Right forelimb (tissue), 1 donor: ENCODE measurements at places on chromosomes 1 and 21.
A peak's percentile ranks its signal among the peaks of the same experiment; 100 is the strongest.

GRCh38 chr1:46991083-46991923, 32.2 kb upstream of the CYP4X1 start:
- no peak for DNase-seq

- DNase-seq: no peak
These were observed 59.2 kb downstream of the VCAM1 start for GRCh38 chr1:100778748-100779147.

DNA sequence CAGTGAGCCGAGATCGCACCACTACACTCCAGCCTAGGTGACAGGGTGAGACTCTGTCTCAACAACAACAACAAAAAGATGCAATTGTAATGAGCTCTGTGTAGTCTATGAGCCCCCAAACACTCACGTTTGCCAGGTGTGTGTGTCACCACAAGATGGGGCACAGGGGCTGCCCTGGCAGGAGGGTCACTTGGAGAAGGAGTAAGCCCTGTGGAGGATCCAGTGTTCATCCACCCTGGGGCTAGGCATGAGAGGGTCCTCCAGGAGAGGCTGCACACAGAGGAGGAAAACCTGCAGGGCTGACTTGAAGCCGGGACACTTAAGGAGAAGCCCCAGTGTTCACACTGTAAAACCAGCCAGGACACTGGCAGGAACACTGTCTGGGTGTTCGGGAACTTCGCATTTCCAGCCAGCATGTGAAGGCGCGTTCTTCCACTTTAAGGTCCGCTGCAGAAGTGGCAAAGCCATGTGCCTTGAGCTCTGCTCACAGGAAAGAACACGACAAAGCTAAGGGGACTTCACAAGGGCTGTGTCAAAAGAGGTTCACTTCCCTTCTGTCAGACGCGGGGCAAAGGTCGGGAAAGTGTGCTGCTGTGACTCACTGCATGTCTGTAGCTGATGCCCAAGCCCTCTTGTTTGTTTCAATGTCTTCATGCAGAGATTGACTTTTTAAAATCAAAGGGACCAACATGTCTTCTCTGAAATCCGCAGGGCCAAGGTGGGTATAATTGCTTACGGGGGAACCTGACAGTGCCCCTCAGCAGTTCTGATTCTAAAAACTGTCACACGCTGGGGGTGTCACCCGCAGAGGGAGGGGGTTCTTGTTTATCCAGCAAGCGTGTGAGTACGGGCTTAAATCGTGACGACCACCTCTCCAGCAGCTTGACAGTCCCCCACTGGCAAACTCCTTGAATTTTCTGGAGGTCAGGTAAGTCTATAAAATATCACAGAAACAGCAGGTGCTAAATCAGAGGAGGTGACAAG, 102.8 kb downstream of the RIPK4 start:
- DNase-seq: peak; percentile 24

GRCh38 chr1:166701603-166702100, 137.6 kb upstream of the POGK start:
- no peak for DNase-seq

DNA sequence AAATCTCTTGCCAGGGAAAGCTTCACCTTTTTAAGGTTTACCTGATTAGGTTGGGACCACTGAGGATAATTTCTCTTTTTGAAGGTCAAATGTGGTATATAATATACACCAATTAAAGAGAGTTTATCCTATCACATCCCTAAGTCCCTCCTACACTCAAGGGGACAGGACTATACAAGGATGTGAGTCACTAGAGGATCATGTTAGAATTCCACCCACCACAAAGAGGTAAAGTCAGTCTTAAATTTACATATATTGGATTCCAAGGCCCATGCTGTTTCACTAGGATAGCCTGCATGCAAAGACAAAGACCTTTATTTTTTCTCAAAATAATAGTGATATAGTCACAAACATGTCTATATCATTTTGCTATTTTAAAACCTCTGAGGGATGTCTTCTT, 164.4 kb downstream of the GIPC2 start:
- no peak for DNase-seq

GRCh38 chr1:100184536-100184935, 6.5 kb upstream of the LRRC39 start:
- DNase-seq: no peak

DNA sequence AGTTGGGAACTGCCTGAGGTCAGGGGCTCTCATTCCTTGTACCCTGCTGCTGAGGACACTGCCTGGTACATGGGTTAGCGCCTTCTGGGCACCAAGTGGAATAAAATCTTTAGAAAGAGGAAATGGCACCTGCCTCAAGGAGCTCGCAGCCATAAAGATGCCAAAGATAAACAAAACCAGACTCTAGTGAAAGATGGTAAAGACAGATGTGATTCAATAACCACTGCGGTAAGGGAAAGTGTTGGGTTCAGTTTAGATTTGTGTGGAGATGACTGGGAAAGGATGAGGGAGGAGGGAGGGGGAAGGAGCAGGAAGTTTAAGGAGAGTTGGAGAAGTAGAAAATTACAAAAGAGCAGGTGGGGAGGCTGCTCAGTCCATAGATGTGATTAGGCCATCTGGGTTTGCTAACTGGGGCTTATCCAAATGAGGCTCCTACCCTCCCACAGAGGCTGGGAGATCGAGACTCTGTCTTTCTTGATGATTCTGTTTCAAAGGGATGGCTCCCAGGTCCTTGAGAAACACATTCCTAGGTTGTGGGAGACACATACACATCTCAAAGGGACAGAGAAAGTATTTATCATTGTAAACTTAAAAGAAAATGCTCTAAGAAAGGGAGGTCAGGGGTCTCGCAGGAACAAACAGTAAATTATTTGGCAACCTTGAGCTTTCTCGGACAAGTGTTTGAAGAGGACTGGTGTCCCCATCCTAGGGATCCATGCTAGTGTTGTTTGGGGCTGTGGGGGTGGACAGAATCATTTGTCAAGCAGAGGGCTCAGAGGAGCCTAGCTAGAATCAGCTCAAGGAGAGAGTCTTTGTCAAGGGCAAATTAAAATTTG, 65.7 kb upstream of the MORC3 start:
- DNase-seq: no peak

GRCh38 chr1:223118418-223118817, 24.6 kb downstream of the TLR5 start:
- no peak for DNase-seq

- peak; percentile 85 for DNase-seq
These were observed 16.5 kb upstream of the AGTRAP start for GRCh38 chr1:11719313-11720032.

GRCh38 chr1:153623101-153623500, 4.2 kb downstream of the S100A13 start:
- no peak for DNase-seq

DNA sequence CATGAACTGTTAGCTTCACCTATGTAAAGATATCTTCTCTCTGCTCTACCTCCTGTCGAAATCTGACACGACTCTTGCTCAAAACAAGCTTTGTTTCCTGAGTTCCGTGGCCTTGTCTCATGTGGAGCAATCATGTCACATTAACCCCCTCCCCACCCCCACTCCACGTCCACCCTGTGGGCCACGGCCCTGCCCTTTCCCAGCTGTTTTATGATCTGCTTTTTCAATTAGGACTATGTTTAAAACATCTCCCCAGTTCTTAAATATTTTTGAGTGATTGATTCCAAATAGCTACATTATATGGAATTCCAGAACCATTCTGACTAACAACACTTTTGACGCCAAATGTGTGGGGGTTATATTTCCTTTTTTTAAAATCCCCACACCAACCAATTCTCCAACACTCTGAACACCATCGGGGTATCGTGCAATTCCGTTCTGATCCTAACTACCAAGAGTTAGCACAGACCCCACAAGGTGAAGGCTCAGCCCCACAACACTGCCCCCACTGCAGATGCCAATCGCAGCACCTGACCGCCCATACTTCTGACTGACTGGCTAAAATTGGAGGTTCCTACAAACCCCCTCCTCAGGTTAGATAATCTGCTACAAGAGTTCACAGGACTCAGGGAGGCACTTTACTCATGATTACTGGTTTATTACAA, 12.7 kb upstream of the S100A8 start:
- DNase-seq: no peak

- no peak for DNase-seq
These were observed 373.8 kb downstream of the HHAT start for GRCh38 chr1:210702506-210702905.

GRCh38 chr21:43312751-43313169, 114.2 kb downstream of the SIK1 start:
- DNase-seq: no peak

GRCh38 chr1:54804471-54805132, 3.5 kb upstream of the TTC22 start:
- peak; percentile 22 for DNase-seq

GRCh38 chr1:186617926-186618325, 62.3 kb downstream of the PTGS2 start:
- no peak for DNase-seq

GRCh38 chr1:206103979-206104378, 13.2 kb downstream of the AVPR1B start:
- DNase-seq: no peak

- DNase-seq: no peak
These were observed 24.5 kb downstream of the ELF3 start for GRCh38 chr1:202034683-202035462.

DNA sequence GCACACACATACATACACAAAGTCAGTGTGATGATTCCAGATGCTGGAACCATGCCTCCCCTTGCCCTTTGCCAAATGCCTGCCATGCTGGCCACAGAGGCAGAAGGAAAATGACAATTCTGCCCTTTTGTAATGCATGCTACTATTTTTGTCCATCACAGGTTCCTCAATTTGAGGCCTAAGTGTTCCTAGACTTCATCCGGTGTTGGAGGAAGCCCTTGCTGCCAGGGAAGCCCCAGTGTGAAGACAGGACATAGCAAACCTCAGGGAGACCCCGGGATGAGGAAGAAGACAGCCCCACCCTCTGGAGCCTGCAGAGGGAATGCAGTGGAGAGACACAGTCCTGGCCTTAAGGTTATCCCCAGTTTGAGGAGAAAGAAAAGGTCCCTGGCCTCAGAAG, 14.4 kb downstream of the PRR9 start:
- no peak for DNase-seq

DNA sequence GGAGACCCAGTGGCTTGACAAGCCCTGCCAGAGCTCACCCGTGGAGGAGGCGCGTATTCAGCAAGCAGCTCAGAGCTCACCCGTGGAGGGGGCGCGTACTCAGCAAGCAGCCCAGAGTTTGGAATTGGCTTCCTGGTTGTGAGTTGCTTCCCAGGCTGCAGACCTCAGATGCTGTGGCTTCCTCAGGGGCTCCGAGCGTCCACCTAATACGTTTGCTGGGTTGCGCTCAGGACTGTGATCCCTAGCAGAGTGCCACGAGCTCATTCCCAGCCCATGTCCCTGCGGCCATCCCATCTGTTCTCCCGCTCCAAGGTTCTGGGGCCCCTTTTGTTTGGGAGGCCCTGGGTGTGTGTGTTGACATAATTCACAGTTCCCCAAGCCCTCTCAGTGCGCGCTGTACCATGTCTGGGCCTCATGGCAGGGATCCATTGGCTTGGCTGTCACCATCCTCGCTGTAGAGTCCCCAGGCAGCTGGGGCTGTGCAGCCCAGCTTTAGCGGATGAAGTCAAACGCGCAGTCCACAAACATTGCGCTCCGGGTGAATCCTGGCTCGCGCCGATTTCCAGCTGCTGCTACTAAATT, 3.6 kb downstream of the AJAP1 start:
- peak; percentile 83 for DNase-seq

- no peak for DNase-seq
These were observed 410 bp upstream of the NUDC start for GRCh38 chr1:26921126-26921539.

DNA sequence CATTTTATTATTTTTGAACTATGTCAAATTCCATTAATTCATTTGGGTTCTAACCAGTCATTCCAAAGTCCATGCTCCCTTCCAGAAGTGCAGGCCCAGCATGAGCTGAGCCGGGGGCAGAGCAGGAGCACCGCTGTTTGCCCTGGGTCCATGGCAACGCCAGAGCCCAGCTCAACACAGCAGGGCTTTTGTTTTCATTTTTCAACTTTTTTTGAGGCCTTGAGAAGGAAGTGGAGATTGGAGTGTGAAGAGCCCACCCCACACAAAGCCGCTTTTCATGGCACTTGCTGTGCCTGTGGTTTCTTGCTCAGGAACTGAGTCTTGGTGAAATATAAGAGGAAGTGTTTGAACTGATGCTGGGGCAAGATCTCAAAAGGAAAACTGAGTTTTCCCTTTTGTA, 13.2 kb upstream of the PRMT2 start:
- DNase-seq: no peak

GRCh38 chr1:16212251-16212961, at the start of gene ARHGEF19:
Gene ARHGEF19, minus strand, starts transcription at chr1:16212652. Its CDS starts 3,598 bp downstream, at chr1:16209054.
- DNase-seq: no peak
